Testis (tissue), 5 donors: ENCODE measurements at places on chromosomes 2 and 18. TPM values are rescaled to one million over a fixed set of nuclear protein-coding genes. Genes with fewer than 3 reads are reported as not detected.

VSNL1 gene
- 0.46 TPM for polyA plus RNA-seq

LRRC30 gene
- polyA plus RNA-seq, result not detected

SFTPB gene
- polyA plus RNA-seq, result 0.36 TPM

C2orf81 gene
- polyA plus RNA-seq, result 23.1 TPM

SLC35G4 gene
- not detected for polyA plus RNA-seq

HOXD4 gene
- polyA plus RNA-seq, result 2.7 TPM

ASXL3 gene
- 15.7 TPM for polyA plus RNA-seq

GPR75 gene
- 2.3 TPM for polyA plus RNA-seq

LONRF2 gene
- polyA plus RNA-seq, result 6.5 TPM

LOXL3 gene
- polyA plus RNA-seq, result 10.5 TPM

IL36A gene
- not detected for polyA plus RNA-seq
